Dermis microvascular lymphatic vessel endothelial cell (primary cell): ENCODE measurements at places on chromosomes 12 and 14.

GRCh38 chr12:89622115-89622514 lies 86.5 kb downstream of the ATP2B1 start:
- no peak for DNase-seq

DNA sequence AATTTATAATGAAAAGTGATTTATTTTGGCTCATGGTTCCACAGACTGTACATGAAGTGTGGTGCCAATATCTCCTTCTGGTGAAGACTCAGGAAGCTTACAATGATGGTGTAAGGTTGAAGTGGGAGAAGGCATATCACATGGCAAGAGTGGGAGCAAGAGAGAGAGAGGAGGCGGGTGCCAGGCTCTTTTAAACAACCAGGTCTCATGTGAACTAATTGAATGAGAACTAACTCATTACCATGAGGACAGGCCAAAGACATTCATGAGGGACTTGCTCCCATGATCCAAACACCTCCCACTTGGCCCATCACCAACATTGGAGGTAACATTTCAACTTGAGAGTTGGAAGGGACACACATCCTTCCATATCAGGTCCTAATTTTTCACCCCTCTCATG lies 155.2 kb downstream of the SLC38A4 start:
- no peak for DNase-seq

DNA sequence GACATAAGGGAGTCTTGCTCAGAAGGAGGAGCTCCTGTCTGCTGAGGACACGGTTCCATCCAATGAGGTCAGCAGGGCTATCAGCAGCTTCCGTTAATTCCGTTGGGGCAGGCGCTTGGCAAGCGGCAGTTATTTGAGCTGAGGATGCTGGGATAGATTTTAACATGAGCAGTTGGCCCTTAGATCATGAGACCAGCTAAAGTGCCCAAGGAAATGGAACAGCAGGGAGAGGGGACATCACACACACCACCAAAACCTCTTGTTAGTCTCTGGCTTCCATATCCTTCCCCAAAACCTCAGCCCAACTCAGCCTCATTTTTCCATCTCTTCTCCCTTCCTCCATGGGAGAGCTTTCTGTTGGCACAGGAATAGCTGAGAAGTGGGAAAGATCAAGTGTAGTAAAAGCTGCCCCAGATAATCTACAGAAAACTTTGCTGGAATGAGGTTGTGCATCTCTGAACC lies 138.7 kb upstream of the PZP start:
- DNase-seq: no peak

DNA sequence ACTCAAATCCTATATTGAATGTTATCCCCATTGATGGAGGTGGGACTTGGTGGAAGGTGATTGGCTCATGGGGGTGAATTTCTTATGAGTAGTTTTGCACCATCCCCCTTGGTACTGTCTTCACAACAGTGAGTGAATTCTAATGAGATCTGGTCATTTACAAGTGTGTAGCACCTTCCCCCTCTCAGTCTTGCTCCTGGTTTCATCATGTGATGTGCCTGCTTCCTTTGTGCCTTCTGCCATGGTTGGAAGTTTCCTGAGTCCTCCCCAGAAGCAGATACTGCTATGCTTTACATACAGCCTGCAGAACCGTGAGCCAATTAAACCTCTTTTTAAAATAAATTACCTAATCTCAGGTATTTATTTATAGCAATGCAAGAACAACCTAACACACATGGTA lies 302.4 kb upstream of the KITLG start:
- DNase-seq: no peak
